Activated gamma-delta T cell treated with anti-CD3 and anti-CD28 coated beads, Interleukin-2, amount 50 U/mL, for 16 hours (primary cell): ENCODE measurements at places on chromosomes 6 and 20.

DNA sequence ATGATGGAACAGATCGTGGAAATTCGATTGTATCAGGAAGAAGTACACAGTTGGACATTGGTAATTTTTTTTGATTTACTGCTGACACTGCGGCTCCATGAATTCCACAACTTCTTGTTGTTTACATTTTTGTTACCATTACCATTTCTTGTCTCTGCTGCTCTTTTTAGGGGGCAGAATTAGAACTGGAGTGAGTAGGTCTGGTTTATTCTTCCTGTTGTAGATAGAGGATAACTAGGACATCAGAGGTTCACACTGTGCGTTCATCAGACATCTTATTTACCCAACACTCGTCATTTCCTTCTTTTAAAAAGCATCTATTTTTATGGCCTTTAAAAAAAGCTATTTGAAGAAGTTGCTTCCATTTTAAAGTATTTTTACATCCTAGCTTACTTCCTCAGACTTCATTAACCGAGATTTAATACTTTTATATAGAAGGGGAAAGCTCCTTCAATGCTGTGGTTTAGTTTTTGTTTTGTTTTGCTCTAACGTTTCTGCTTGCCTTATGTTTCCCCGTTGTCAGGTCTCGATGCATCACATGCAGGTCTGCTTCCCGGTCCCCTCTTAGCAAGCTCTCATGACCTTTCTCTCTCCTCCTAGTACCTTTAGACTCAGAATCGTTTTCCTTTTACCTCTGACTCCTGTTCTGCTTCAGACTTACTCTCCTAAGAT, 139.1 kb downstream of the ARID1B start:
- no peak for DNase-seq

DNA sequence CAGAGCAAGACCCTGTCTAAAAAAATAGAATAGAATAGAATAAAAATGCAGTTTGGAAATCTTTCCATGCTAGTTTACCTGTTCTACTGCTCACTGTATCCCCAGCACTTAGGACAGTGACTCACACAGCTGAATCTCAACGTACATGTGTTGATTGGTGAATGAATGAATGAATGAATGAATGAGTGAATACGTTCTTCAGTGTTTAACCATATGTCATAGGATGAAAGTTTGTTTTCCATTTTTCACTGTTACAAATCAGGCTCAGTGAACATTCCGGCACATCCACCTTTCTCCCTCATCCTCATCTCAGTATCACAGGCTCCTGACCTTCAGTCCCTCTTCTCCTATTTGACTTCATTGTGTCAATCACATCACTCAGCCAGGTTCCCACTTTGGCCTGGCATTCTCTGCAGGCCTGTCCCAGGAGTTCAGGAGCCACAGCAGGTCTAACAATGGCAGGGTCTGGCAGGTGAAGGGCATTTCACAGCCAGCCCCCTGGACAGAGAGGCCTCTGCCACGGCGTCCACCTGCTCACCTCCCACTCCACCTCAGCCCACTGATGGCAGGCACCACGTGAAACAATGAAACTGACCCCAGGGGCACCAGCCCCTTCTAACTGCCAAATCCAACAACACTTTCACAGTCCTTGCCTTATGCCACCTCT, 7.9 kb downstream of the ZC3H12D start:
- DNase-seq = no peak

DNA sequence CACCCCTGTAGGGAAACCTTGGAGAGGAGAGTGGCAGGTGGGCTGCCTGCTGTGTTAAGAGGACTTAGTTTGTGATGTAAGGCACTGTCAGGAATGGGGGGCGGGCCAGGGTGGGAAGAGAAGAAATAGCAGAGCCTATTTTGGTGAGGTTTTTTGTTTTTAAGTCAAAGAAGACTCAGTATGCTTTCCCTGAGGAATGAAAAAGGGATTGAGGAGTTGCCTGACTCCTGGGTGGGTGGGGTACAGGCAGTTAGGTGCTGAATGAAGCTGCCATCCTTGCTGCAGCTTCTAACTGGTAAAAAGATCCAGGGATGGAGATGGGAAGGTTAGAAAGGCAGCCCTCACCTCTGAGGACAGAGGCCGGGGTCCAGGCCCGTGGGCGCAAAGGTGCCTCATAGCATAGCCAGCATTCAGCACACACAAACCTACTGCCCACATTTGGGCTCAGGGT, 37.9 kb downstream of the PLCG1 start:
- no peak for DNase-seq

- no peak for DNase-seq
These were observed 128.7 kb upstream of the VGLL2 start for GRCh38 chr6:117136702-117137101.

- DNase-seq = no peak
These were observed 114.7 kb upstream of the PRL start for GRCh38 chr6:22411376-22412105.

DNA sequence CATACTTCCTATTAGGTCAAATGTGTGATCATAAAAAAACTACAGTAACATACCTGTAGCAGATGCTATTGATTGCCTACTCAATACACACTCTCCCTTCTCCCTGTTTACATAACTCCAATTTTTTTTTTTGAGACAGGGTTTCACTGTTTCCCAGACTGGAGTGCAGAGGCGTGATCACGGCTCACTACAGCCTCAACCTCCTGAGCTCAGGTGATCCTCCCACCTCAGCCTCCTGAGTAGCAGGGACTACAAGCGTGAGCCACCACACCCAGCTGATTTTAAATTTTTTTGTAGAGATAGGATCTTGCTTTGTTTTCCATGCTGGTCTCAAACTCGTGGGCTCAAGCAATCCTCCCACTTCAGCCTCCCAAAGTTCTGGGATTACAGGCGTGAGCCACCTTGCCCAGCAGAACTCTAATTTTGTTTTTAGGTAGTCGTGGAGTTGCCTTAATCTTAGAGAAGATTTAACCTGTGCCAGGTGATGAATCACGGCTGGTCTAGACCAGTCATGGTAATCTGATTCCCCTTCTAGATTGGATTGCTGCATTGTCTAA, 14.0 kb upstream of the KIF3B start:
- DNase-seq = no peak

DNA sequence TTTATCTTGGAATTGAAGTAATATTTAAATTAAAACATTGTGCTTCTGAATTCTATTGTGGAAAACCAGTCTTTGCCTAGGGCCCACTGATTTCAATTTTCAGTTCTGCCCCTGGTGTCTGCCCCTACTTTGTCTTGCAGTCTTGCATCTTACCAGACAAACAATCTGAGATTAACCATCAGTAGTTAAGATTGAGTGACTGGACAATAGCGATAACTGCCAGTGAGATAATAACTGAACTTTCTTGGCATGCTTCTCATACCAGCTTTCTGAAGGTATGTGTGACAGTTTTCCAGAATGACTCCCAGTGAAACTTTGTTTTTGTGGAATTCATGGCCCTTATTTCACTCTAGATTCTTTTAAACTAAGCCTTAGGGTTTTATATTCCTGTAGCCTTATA, 53.5 kb downstream of the KCNQ5 start:
- DNase-seq = no peak

DNA sequence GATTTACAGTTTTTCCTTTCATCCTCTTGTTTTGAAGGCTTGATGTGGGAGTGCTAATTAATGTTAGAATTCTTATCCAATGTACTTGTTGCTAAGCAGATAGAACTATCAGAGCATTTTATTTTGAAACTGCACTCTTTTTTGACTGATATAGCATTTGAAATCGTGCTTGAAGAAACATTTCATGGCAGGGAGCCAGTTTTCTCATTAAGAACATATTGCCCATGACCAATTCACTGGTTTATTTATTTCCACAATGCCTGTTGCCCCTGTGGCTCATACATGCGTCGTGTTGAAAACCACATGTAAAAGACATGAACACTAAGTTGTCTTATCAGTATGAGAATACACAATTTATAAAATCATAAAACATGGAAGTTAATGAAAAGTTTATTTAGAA, 479.7 kb upstream of the FLRT3 start:
- DNase-seq = no peak

GRCh38 chr6:55898342-55898741, 23.0 kb upstream of the BMP5 start:
- DNase-seq = no peak
